Central memory CD4-positive, alpha-beta T cell (primary cell): ENCODE measurements at places on chromosomes 3 and 15.
A peak's percentile ranks its signal among the peaks of the same experiment; 100 is the strongest.

DNA sequence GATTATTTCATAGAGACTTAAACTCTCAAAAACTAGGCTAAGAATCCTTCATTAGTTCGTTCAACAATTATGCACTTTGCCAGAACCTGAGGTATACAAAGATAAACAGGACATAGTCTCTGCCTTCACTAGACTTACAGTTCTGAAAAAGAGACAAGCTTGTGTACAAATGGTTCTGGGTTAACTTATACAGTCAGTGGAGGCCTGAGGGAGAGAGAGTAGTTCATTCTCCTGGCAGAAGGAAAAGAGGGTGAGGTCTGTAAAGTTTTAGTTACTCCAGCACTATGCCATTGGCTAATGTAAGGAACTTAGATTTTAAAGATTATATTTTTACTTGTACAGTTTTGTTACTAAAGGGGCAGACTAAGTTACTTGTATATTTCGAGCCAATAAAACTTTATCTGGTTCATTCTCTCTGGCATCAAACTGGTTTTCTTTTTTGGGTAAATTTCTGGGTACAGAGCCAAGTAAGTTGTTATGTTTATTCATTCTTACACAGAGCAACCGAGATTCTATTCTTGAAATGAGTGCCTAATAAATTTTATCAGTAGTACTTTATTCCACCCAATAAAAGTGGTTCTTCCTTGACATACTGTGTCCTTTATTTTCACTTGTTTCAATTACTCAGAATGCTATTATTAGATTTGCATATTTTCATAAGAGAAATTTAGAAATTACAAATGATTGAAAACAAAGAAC, 278.7 kb downstream of the TIGIT start:
- DNase-seq, result no peak

GRCh38 chr3:129690406-129690805, 83.9 kb upstream of the PLXND1 start:
- DNase-seq, result peak; percentile 61

DNA sequence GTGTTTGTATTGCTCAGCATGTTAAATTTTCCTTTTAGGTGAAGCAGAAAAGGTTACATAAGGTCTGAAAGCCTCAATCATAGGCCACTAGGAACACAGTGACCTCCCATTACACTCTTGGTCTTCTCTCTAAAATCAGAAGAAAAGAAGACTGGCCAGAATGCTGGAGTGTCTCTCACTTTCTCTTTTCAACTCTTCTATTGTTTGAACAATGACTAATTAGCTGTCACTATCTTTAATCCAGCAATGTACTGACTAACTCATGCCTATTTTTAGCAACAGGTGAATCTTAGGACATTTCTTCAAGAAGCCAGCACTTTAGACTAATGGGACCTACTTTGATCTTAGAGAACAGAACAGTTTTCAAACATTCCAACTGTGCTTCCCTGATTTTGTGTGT, 142.8 kb downstream of the TGFBR2 start:
- no peak for DNase-seq

GRCh38 chr3:151058740-151059139, 26.7 kb upstream of the MED12L start:
- DNase-seq, result no peak

- DNase-seq, result no peak
These were observed 124.7 kb downstream of the WNT5A start for GRCh38 chr3:55362210-55362960.

DNA sequence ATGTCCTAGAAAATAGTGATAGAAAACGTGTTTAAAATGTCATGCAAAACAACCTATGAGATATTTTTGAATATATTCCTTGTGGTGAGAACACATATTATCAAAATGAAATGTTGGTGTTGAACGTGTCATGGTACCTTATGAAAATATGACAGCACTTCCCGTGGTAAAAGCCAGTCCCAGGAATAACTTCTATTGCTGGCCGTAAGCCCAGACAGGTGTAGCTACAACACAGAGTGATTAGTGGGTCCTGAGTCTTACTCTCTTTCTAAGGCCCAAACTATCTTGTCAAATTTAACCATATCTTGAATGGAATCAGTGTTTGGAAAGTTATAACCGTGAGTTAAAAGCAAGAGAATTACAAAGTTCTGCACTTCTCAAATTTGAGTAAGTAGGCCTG, 24.1 kb downstream of the RARB start:
- no peak for DNase-seq

GRCh38 chr3:136350557-136350956, 100.4 kb downstream of the PCCB start:
- DNase-seq, result no peak

DNA sequence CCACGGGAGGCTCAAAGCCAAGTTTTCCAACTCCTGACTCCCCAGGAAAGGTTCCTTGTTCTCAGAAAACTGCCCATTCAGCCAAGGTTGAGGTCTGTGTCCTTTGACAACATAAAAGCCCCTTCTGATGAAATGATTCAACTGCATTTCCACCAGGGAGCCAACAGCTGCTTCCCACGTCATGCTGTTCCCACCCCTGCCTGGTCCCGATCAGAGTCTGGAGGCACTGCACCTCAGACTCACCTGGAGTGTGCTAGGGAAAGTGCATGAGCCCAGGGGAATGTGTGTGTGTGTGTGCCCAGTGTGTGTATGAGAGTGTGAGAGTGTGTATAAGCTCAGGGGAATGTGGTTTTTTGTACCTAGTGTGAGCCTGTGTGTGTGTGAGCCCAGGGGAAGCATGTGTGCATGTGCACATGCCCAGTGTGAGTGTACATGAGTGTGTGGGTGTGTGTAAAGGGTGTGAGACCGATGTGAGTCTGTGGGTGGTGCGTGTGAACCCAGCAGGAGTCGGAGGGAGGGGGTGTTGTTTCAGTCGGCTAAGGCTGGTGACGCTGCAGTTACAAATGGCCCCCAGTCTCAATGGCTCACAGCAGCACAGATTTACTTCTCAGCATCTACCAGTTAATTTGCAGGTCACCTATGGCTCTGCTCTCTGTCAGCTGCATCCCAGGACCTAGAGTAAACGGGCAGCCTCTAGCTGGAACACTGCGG, 20.3 kb upstream of the SLC6A1 start:
- no peak for DNase-seq

DNA sequence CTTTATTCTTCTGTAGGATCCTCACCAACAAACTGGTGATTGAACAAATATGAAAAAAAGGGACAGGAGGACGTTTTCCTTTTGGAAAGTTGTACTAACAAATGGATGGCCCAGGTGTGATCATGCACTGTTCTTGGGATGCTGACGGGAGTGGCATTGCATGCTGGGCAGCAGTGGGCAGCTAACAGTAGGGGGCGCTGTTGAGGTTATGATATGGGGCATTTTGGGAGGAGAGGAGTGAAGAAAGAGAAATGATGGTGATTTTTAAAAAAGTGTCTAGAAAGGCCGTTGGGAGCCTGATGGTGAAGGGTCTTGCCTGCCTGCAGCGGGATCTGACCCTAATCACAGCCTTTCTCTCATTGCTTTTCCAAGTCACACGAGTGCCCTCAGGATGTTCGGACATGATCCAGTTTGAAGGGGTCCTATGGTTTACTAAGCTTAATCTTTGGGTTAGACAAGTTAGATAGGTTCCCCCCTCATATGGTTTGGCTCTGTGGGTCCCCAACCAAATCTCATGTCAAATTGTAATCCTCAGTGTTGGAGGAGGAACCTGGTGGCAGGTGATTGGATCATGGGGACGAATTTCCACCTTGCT, 46.2 kb upstream of the PRTG start:
- peak; percentile 20 for DNase-seq

DNA sequence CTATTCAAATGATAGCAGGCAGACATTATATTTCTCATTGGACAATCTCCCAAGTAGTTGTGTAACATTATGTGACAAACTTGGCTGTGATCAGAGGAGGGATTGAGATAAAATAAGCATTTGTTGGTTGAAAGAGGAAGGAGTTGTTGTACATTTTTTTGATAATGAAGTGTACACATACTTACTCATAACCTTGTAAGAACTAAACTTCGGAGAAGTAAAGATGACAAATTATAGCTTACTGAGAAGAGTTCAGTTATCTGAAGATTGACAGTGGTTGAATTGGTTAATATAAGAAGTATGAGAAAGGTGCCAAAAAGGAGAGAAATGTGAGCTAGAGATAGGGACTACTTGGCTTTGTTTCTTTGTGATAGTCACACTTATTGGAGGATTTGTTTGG, 32.6 kb downstream of the STT3B start:
- DNase-seq, result no peak

DNA sequence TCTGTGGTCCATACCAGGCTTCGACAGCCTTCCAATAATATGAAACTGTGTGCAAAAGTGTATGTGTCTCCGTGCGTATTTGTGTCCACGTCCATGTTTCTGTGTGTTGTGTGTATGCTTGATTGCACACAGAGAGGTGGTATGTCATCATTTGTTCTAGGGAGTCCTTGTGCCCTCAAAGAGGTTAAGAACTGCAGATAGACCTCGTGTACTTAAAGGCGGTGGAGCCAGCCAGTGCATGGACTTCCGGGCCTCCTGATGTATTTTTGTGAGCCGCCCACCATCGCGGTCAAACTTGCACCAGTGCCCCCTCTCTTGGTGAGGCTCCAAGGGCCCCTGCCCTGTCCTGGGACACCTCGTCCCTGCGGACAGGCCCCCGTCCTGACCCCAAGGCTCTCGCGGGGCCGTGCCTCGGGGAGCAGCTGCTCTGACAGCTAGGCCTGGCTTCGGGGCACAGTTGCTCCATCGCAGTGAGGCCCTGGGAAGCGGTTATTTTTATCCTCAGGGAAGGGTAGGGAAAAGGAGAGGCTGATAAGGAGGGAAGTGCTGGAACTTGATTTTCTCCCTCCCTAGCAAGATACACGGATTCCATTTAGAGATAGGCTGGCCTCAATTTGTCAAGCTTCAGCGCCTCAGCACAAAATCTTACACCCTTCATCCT, 1.2 kb upstream of the RYK start:
- DNase-seq, result no peak

DNA sequence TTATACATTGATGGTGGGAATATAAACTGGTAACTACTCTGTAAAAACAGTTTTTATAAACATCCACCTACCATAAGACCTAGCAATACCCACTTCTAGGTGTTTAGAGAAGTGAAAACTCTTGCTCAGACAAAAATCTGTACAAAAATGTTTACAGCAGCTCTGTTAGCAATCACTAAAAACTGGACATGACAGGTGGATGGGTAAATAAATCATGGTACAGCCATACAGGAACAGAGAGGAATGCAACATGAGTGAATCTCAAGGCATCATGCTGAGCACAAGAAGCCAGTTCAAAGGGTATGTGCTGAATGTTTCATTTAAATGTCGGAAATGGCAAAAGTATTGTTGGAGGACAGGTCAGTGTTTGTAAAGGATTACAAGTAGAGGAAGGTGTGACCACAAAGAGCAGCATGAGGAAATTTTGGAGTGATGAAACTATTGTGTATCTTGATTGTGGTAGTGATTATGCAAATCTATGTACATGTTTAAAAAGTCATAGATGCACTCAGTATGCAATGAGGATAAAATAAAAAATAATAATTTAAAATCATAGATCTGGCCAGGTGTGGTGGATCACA, 2.8 kb upstream of the RNU5A-1 start:
- DNase-seq, result no peak

GRCh38 chr3:23442598-23443383, 239.7 kb downstream of the UBE2E2 start:
- peak; percentile 3 for DNase-seq

GRCh38 chr3:29281344-29282241, 722 bp downstream of the RBMS3 start:
- DNase-seq, result no peak

GRCh38 chr3:39388153-39388552, 5.0 kb downstream of the SLC25A38 start:
- no peak for DNase-seq

DNA sequence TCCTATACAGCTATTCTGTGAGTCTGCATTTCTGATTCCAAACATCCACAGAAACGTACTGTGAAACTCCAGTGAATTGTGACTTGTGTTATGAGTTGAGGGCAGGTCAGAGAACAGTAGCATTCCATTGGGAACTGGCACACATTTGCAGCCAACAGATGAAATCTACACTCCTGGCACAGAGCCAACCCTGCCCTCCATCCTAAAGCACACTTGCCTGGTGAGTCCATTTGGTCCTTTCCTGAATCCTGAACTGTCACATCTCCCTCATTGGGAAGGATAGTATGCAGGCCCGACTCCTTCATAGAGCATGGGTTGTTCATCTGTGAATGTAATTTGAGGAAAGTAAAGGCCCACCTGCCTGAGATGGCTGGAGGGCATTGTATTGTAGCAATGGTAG, 314.3 kb upstream of the RASGRP1 start:
- no peak for DNase-seq

- no peak for DNase-seq
These were observed 608.4 kb downstream of the CADM2 start for GRCh38 chr3:85567071-85567676.

DNA sequence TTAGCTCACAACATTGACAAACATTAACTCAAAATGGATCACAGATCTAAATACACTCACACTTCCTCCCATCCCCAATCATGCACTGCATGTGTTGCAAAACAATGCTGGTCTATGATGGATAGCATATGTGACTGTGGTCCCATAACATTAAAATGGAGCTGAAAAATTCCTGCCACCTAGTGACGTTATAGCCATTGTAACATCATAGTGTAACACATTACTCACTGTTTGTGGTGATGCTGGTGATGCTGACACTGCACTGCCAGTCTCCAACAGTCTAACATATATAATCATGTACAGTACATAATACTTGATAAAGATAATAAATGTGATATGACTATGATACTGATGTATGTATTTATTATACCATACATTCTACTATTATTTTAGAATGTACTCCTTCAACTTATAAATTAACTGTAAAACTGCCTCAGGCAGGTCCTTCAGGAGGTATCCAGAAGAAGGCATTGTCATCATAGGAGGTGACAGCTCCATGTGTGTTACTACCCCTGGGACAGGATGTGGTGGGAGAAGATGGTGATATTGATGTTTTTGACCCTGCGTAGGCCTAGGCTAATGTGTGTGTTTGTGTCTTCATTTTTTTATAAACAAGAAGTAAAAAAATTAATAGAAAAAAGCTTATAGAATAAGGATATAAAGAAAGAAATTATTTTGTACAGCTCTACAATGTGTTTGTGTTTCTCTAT, 41.3 kb downstream of the TXNRD3 start:
- DNase-seq, result no peak

GRCh38 chr3:29644261-29644660, 363.4 kb downstream of the RBMS3 start:
- DNase-seq, result no peak

DNA sequence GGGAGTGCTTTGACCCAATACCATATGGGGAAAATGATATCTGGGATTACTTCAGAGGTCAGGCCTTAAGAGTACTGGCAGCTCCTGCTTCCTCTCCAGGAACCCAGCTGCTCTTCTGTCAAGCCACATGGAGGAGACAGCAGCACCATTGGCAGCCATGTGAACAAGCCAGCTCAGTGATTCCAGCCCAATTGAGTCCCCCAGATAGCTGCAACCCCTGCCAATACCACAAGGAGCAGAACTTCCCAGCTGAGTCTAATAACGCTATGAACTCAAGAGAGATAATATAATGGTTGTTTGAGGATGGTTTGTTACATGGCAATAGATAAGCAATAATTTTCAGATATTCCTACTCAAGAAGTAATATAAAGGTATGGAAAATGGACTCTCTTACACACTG, 126.8 kb upstream of the CPNE4 start:
- no peak for DNase-seq

- no peak for DNase-seq
These were observed 3.6 kb downstream of the WWTR1 start for GRCh38 chr3:149654188-149654601.
